Breast epithelium (tissue), 4 donors: ENCODE measurements at places on chromosomes 5 and 9. TPM values are rescaled to one million over a fixed set of nuclear protein-coding genes. Genes with fewer than 3 reads are reported as not detected.

DNA sequence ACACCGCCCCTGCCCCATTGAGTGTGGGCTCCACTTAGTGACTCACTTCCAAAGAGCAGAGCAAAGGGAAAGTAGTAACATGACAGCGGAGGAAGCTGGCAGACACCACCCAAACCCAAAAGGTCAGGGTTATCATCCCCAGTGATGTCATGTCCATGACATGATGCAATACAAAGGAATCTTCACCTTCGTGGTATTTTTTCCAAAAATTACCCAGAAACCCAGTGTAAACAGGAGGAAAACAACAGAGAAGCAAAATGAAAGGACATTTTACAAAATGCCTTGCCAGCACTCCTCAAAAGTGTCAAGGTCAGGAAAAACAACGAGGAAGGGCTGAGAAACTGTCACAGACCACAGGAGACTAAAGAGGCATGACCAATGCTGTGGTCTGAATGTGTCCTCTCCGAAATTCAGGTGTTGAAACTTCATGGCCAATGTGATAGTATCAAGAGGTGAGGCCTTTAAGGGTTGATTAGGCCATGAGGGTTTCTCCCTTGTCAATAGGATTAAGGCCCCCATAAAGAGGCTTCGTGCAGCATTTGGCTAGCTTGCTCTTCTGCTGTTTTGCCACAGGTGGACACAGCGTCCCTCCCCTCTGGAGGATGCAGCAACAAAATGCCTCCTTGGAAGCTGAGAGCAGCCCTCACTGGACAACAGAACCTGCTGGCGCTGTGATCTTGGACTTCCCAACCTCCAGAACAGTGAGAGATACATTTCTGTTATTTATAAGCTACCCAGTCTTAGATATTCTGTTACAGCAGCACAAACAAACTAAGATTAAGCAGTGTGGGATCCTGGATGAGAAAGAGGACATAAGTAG, 30.5 kb upstream of the MED10 start:
- no peak overlapping the region for H3K4me3 ChIP-seq
- H3K27me3 ChIP-seq, result no peaks in the 10 kb centered on the region
- no peak for DNase-seq
- no peak overlapping the region for H3K27ac ChIP-seq
- no peaks in the 10 kb centered on the region for H3K4me1 ChIP-seq

- no peak overlapping the region for H3K27ac ChIP-seq
- no peaks in the 10 kb centered on the region for H3K4me1 ChIP-seq
- no peaks in the 10 kb centered on the region for H3K36me3 ChIP-seq
- DNase-seq, result no peak
- no peak overlapping the region for H3K4me3 ChIP-seq
These were observed 29.9 kb downstream of the SLC6A18 start for GRCh38 chr5:1255081-1255561.

DNA sequence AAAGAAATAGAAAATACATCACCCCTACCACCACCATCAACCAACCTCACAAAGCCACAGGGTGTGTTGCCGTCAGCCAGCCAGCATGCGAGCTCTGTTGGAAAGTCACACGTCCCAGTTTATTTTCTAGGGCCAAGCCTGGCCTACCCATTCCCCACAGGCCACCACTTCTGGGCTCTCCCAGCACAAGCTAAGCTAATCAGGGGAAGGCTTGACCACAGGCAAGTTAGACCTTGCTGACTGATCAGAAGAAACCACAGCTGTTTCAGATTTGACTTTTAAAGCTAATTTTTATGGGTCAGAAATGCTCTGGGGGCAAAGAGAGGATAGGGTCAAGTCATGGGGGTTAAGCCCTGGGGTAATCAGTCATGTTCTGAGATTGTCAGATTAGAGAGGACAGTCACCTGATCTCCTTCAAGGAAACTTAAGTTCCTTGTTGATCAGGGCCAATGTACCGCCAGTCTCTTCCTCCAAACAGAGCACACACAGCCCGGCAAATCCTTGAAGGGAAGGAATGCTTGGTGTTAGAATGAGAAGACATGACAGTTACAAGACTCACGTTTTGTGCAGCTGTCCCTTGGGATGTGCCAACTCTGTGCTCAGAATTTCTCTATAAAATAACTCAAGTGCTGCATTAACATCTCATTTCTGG, 7.6 kb downstream of the SHB start:
- no peak for DNase-seq
- H3K4me1 ChIP-seq, result peaks cover 11% of the 10 kb centered on the region
- no peaks in the 10 kb centered on the region for H3K27me3 ChIP-seq
- no peaks in the 10 kb centered on the region for H3K36me3 ChIP-seq

GRCh38 chr9:129868872-129869486, 33.7 kb downstream of the USP20 start:
- DNase-seq, result no peak
- no peaks in the 10 kb centered on the region for H3K27me3 ChIP-seq
- H3K4me1 ChIP-seq, result no peaks in the 10 kb centered on the region
- no peak overlapping the region for H3K4me3 ChIP-seq
- no peak overlapping the region for H3K27ac ChIP-seq
- H3K36me3 ChIP-seq, result no peaks in the 10 kb centered on the region

DNA sequence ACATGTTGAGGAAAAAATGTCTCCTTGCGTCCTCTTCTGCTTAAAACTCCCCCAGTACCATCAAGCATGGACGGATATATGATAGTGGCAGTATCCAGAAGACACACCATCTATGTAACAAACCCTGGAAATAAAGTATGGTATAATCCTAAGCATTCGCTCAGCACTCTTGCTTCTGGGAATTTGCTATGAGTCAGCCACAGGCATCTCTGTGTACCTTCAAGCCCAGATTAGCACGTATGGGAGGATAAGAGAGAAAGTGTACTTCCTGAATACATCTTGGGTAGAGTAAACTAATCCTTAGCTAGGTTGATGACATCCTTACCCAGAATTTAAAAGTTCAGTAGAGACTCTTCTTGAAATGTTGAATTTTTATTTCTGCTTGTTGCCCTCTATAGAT, 71.2 kb downstream of the GHR start:
- no peak overlapping the region for H3K4me3 ChIP-seq
- no peak overlapping the region for H3K27ac ChIP-seq
- H3K36me3 ChIP-seq, result no peaks in the 10 kb centered on the region
- H3K4me1 ChIP-seq, result no peaks in the 10 kb centered on the region
- no peak for DNase-seq
- H3K27me3 ChIP-seq, result no peaks in the 10 kb centered on the region

SLC6A19 gene
- total RNA-seq, result not detected

DNA sequence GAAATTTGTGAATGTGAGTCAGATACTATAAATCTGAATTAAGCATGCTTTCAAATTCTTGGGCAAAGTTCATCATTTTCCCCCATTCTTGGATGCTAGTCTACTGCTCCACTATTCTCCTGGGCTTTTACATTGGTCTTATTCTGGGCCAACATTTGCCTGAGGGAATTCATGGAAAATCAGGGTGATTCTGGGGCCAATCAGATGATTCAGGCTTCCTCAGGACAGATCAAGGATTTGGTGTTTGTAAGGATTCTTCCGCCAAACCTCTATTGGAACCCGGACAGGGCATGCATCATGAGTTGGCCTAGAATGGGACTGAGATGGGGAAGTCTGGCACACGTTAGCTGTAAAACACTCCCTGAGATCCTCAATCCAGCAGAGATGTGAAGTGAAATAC, 113.8 kb downstream of the MEF2C start:
- no peak overlapping the region for H3K27ac ChIP-seq
- no peak for DNase-seq
- H3K27me3 ChIP-seq, result no peaks in the 10 kb centered on the region
- no peaks in the 10 kb centered on the region for H3K4me1 ChIP-seq
- H3K4me3 ChIP-seq, result no peak overlapping the region
- H3K36me3 ChIP-seq, result no peaks in the 10 kb centered on the region

DNA sequence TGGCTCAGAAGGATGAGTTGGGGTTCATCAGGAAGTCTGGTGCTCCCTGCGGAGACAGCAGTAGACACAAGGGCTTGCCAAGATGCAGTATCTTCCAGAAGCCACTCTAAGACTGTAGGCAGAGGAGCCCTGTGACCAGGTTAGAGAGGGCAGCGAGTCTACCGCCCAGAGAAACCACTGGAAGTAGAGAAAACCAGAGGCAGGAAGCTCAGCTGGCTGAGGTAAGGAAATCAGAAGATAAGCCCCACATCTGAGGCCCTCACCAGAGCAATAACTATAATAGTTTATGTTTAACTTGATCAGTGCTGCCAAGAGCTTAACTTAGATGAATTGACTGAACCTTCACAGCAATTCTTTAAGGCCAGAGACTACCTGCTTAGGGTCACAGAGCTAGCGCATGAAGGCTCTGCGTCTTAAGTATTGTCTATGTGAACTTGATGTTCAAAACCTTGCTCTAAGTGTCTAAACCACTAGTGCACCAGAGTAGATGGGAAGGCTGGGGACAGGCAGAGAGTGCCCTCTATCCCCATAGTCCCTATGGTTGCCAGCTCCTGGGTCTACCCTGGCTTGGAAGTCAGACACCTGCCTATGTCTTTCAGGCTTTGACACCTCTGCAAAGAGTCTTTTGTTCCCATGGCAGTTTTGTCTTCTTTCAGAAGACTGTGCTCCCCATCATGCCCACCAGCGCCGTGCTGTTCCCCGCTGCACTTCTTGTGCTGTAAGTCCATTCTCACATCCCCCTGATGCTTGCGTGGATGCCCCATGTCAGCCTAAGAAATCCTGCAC, 228.2 kb upstream of the KLF4 start:
- no peaks in the 10 kb centered on the region for H3K36me3 ChIP-seq
- no peak for DNase-seq
- H3K27ac ChIP-seq, result no peak overlapping the region
- no peaks in the 10 kb centered on the region for H3K27me3 ChIP-seq
- no peaks in the 10 kb centered on the region for H3K4me1 ChIP-seq

DNA sequence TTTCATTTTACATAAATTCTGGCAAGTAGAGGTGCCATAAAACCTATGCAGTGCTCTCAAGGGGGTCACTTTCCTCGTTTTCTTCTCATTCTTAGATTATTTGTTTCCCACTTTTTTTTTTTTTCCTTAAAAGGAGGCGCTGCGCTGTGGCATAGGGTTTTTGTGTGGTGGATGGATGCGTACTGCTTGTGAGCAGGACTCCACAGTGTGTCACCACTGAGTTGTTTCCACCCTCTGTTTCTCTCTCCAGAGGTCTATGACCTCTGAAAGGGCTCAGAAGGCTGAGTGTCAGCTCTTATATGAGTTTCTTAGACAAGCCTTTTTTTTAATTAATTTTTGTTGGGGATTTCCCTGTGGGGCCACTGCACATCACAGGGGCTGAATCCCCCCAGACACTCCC, 13.6 kb upstream of the CLTB start:
- no peaks in the 10 kb centered on the region for H3K27me3 ChIP-seq
- no peaks in the 10 kb centered on the region for H3K4me1 ChIP-seq
- DNase-seq, result no peak
- no peak overlapping the region for H3K27ac ChIP-seq
- H3K36me3 ChIP-seq, result no peaks in the 10 kb centered on the region
- no peak overlapping the region for H3K4me3 ChIP-seq

DNA sequence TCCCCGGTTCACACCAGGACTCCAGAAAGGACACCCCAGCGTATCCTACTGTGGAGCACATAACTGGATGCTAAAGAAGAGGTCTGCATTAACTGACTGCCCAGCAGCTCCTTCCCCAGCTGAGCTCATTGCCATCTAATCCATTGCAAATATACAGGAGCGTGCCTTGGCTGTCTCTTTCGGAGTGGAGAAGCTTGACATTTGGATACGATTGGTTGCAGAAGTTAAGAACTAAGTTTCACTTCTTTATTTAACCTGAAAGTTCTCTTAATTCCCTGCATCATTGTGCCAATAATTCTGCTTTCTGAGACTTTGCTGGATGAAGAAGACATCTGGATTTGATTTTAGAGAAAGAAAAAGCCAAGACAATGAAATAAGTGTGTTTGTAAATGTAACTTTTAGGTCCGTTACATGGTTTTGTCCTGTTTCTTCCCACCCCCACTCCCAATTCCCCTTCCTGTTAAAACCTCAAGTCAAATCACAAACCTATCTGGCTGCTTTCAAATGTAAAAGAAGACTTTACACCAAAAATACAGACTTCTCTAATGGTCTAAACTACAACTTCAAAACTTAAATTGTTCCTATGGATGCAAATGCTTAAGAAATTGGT, 33.9 kb downstream of the TAS2R1 start:
- no peak for DNase-seq
- H3K4me1 ChIP-seq, result no peaks in the 10 kb centered on the region
- no peaks in the 10 kb centered on the region for H3K27me3 ChIP-seq

GRCh38 chr9:130426883-130427282, 17.9 kb upstream of the ASS1 start:
- no peaks in the 10 kb centered on the region for H3K4me1 ChIP-seq
- H3K27ac ChIP-seq, result no peak overlapping the region
- H3K36me3 ChIP-seq, result no peaks in the 10 kb centered on the region
- no peaks in the 10 kb centered on the region for H3K27me3 ChIP-seq

GRCh38 chr5:31204958-31205357, 11.5 kb downstream of the CDH6 start:
- no peak overlapping the region for H3K27ac ChIP-seq
- H3K36me3 ChIP-seq, result no peaks in the 10 kb centered on the region
- no peak overlapping the region for H3K4me3 ChIP-seq

DNA sequence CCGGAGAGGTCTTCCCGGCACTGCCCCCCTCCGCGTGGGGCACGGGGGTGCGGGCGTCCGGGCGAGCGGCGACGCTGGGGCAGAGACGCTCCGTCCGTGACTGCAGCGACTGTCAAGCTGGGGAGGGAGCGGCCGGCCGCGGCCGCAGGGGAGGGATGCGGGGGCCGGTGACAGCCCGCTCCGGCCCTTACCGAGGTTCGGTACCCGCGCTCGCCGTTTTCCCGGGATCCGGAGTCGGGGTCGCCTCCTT, 400 bp downstream of the KDM4C start:
- H3K27me3 ChIP-seq, result no peaks in the 10 kb centered on the region
- H3K4me1 ChIP-seq, result no peaks in the 10 kb centered on the region
- DNase-seq, result no peak

GRCh38 chr5:178323541-178323865, 90.9 kb upstream of the PHYKPL start:
- H3K36me3 ChIP-seq, result no peaks in the 10 kb centered on the region
- no peak overlapping the region for H3K27ac ChIP-seq
- no peaks in the 10 kb centered on the region for H3K27me3 ChIP-seq
- no peak for DNase-seq
- no peak overlapping the region for H3K4me3 ChIP-seq

DNA sequence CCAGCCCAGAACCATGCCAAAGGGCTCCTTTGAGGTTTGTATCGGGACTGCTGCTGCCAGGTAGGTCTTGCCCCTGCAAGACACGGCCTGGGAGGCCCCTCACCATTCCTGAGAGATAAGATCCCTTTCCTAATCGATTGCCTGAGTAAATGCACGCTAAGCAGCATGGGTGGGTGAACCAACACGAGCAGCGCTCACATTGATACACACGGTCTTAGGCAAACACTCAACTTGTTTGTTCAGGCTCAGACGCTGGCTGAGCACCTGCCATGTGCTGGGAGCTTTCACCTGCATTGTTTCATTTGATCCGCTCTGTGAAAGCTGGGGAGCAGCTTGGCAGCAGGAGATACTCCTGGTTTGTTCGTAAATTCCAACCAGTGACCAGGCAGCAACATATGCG, 76.9 kb upstream of the NEURL1B start:
- H3K27me3 ChIP-seq, result no peaks in the 10 kb centered on the region
- H3K4me3 ChIP-seq, result no peak overlapping the region
- no peak for DNase-seq
- H3K27ac ChIP-seq, result no peak overlapping the region
- H3K36me3 ChIP-seq, result no peaks in the 10 kb centered on the region

GRCh38 chr5:109917966-109918365, 228.2 kb downstream of the MAN2A1 start:
- H3K27ac ChIP-seq, result no peak overlapping the region
- no peaks in the 10 kb centered on the region for H3K36me3 ChIP-seq
- no peaks in the 10 kb centered on the region for H3K4me1 ChIP-seq
- H3K4me3 ChIP-seq, result no peak overlapping the region

PTRH1 gene
- 23.3 TPM for total RNA-seq
